ENCODE measurements at places on chromosomes 13 and 19.

- no peak for DNase-seq
Observed at GRCh38 chr13:113739527-113740285, 19.3 kb upstream of the TMEM255B start.

DNA sequence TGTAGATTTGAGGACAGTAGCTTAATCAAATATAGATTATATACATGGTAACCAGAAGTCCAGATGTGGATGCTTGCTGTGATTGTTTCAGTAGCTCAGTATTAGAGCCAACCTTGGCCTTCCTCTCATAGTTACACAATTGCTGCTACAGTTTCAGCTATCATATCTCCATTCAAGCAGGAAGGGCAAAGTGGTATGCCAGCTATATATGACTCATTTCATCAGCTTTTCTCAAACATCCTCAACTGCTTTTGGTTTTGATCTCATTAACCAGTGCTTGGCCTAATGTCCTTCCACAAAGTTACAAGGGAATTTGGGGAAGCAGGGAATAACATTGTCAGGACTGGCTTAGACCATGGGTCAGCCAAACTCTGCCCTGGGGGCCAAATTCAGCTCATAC lies 73.0 kb upstream of the MAB21L1 start:
- DNase-seq: no peak

DNA sequence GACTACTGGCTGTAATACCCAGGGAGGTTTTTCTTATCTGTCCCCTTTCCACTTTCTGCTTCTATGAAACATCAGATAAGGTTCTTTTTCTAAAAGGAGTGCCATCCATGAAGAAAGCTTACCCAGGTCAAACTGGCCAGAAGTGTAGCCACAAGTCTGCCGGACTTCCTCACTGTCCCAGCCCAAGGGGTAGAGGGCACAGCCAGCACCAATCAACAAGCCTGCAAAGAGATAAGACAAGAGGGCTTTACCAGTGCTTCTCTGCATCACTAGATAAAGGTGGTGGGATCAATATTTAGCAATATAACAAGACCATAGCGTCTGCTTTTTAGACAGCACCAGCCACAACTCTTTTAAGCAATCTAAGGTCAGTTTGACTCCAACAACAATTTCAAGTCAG lies 224.7 kb downstream of the LHFPL6 start:
- no peak for DNase-seq

GRCh38 chr13:32838945-32839344 lies 177.3 kb upstream of the KL start:
- no peak for DNase-seq

GRCh38 chr19:47623151-47623920 lies 14.4 kb downstream of the BICRA start:
- no peak for DNase-seq

- DNase-seq: no peak
Observed at GRCh38 chr19:38211151-38211591, 12.9 kb downstream of the DPF1 start.

- no peak for DNase-seq
Observed at GRCh38 chr13:49444524-49445395, 686 bp downstream of the SETDB2 start.

GRCh38 chr19:48926909-48927308 lies 6.6 kb upstream of the DHDH start:
- DNase-seq: no peak

DNA sequence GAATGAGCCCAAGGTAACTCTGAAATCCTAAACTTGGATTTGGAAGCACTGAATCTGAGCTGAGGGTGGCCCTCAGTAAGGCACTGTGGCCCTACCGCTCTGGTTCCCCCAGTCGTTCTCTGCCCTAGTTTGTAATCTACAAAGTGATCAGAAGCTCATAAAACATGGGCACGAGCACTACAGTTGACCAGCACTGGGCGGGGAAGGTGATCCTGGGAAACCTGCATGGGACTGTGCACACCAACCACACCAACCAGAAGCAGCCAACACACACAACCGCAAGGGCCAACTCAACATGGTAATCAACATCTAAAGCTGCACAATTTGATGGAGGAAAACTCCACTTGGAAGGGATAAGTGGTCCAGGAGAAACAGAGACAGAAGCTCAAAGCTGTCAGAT lies 22.9 kb downstream of the SLC7A1 start:
- DNase-seq: no peak

- DNase-seq: no peak
Observed at GRCh38 chr19:44202974-44203373, 9.4 kb upstream of the ZNF227 start.

DNA sequence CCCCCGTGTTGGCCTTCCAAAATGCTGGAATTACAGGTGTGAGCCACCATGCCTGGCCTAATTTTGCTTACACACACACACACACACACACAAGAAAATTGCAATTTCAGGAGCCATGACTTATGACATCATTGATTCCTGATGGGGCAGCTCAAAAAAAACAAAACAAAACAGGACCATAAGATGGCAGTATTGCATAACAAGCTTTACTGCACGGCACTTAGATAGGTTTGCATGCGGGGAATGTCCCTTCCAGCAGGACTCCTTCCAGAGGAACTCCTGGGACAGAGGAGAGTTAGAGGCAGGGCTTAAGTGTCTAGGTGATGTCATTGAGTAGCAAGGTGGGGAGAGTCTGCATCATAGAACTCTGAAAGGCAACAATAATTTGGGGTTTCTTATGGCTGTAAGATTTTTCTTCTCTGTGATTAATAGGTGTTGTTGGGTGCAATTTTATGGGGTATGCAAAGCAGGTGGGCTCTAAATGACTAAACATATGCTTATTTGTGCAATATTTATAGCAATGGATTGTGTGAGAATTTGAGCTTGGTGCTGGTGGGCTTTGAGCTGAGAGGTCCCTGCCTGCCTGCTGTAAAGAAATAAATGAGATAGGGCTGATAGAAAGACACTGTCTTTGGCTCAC lies 9.0 kb upstream of the ACSBG2 start:
- no peak for DNase-seq

DNA sequence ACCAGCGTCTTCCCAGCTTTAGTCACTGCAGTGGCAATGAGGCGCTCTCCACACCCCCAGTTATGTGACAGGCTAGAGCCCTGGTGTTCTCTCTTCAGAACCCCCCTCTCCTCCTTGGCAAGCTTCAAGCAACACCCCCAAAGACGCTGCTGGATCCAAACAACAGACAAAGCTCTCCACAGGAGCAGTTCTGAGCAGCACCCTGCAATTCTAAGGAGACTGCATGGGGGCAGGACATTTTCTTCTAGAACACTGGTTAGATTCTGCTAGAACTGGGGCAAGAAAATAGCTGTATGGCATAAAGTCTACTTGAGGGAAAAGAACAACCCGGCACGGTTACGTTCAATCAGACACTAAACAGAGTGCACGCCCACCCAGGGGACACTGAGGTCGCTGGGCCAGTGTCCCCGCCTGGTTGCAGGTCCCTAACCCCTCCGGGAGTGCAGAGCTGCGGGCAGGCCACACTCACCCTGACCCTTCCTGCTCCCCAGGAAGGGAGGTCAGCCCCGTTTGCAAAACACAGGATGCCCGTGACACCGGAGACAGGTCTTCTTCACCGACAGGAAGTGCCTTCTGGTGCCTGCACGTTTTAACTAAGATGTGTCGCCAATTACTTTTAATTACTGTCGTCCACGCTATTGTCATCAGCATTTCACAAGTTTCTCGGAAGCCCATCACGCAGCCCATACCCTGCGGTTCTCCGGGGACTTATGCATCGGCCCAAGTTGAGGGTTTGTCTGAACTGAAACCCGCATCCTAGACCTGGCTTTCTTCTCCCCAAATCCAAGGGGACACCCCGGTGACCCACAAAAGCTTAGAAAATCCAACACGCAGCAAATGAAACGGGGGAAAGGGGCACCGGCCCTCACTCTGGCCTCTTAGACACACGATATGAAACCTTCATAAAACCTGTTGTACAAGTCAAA lies 943 bp downstream of the GJB6 start:
- no peak for DNase-seq
